ENCODE measurements at places on chromosomes 1 and 21.

GRCh38 chr1:178947677-178947981 is 76.8 kb upstream of the ANGPTL1 start:
- no peak for DNase-seq

DNA sequence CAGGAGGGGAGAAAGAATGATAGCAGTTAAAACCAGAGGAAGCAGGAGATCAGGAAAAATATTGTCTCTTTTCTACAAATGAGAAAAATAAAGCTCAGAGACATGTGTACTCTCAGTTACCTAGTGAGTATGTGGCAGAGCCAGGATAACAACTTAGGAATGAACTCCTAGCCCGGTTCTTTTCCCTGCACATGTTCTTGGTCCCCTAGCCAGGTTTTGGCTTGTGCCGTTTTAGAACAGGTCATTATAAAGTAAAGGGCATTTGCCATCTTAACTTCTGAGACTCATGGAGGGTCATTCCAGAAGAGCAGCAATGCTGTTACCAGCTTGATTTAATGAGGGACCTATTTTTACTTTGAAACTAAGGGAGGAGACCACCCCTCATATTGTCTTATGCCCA is 48.1 kb upstream of the DAB1 start:
- no peak for DNase-seq

- no peak for DNase-seq
Observed at GRCh38 chr1:180266275-180267210, 36.5 kb downstream of the LHX4 start.

DNA sequence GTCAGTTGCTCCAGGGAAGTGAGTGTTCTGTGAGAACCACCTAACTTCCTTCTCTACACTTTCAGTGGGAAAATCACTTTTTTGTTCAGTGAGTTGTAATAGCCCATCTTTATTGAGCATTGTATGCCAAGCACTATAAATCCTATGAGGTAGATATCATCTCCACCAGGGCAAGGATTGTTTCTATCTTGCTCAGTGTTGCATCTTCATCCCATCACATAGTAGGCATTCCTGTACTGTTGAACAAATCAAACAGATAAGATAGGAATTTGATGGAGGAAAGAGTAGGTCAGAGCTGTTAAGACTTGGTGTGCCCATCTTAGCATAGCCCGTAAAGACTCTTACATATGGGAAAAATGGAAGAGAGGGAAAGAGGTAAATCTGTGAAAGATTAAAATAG is 2.9 kb upstream of the PIGV start:
- DNase-seq: no peak

GRCh38 chr1:81113688-81114087 is 687.0 kb upstream of the ADGRL2 start:
- DNase-seq: peak; percentile 28

GRCh38 chr1:44283524-44284173 is 70.4 kb downstream of the DMAP1 start:
- DNase-seq: no peak

- no peak for DNase-seq
Observed at GRCh38 chr1:26302733-26303405, 3.6 kb downstream of the UBXN11 start.

DNA sequence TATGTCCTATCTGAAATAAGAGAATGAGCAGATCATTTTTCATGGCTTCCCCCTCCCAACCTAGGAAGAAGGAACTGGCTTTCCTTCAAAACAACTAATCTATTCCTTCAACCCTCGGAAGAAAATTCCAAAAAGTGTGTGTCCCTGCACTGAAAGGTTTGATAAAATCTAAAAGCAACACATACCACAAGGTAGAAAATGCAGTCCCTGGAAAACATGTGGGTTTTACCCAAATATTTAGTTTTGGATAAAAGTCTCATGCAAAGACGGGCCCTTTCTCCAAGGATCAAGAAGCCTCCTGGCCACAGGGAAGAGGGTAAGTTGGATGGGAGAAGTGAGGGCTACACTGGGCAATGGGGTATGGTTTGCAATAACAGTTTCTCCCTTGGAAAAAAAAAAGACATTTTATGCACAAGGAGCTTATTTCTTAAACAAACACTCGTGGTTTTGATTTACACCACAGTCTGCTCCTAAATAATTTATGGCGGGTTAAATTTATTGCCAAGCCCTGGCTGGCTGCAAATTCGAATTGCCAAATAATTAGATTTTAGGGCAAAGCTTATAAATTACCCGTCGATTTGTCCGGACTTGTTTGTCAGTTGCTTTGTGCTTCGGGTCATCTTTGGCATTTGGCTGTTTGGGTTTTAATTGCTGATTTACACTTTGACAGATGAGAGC is 28.9 kb downstream of the ERI3 start:
- DNase-seq: no peak
